ENCODE measurements at places on chromosomes 4 and X. TPM values are rescaled to one million over a fixed set of nuclear protein-coding genes. Genes with fewer than 3 reads are reported as not detected.

GRCh38 chrX:116499780-116500179, 37.0 kb upstream of the CT83 start:
- no peak for DNase-seq

GRCh38 chr4:109752525-109752924, 22.7 kb upstream of the PLA2G12A start:
- DNase-seq = no peak

GRCh38 chrX:19569121-19569805, 54.0 kb upstream of the MAP3K15 start:
- DNase-seq = no peak

GRCh38 chrX:40470830-40471429, 109.8 kb upstream of the ATP6AP2 start:
- no peak for DNase-seq

COX18 gene
- 10.7 TPM for total RNA-seq

STARD8 gene
- 3.8 TPM for total RNA-seq

Measured in Peyer's patch (tissue), 4 donors.